Aorta (tissue), 5 donors: ENCODE measurements at places on chromosomes 6 and 20. TPM values are rescaled to one million over a fixed set of nuclear protein-coding genes. Genes with fewer than 3 reads are reported as not detected.

RPS18 gene
- polyA plus RNA-seq: 5,431 TPM

PPARD gene
- polyA plus RNA-seq: 16.7 TPM

PTCHD4 gene
- 0.75 TPM for polyA plus RNA-seq

ISM1 gene
- polyA plus RNA-seq: 2.0 TPM

MUC21 gene
- 0.20 TPM for polyA plus RNA-seq

KCTD20 gene
- polyA plus RNA-seq: 25.8 TPM

CD40 gene
- polyA plus RNA-seq: 47.7 TPM

CTAGE9 gene
- not detected for polyA plus RNA-seq

CABLES2 gene
- 2.1 TPM for polyA plus RNA-seq

PIGU gene
- polyA plus RNA-seq: 6.5 TPM

EPHA7 gene
- not detected for polyA plus RNA-seq

STAU1 gene
- polyA plus RNA-seq: 39.1 TPM

DAAM2 gene
- polyA plus RNA-seq: 30.4 TPM

TCFL5 gene
- polyA plus RNA-seq: 4.5 TPM

C6orf15 gene
- not detected for polyA plus RNA-seq

SNX21 gene
- 14.9 TPM for polyA plus RNA-seq

DSTN gene
- polyA plus RNA-seq: 5,298 TPM

DYNLT2 gene
- polyA plus RNA-seq: 1.9 TPM

PPP1R3G gene
- polyA plus RNA-seq: 0.41 TPM
